Fibroblast of upper back skin (primary cell): ENCODE measurements at places on chromosomes 4 and X.
A peak's percentile ranks its signal among the peaks of the same experiment; 100 is the strongest.

- no peak for DNase-seq
These were observed 124.0 kb downstream of the FAM53A start for GRCh38 chr4:1559896-1560650.

DNA sequence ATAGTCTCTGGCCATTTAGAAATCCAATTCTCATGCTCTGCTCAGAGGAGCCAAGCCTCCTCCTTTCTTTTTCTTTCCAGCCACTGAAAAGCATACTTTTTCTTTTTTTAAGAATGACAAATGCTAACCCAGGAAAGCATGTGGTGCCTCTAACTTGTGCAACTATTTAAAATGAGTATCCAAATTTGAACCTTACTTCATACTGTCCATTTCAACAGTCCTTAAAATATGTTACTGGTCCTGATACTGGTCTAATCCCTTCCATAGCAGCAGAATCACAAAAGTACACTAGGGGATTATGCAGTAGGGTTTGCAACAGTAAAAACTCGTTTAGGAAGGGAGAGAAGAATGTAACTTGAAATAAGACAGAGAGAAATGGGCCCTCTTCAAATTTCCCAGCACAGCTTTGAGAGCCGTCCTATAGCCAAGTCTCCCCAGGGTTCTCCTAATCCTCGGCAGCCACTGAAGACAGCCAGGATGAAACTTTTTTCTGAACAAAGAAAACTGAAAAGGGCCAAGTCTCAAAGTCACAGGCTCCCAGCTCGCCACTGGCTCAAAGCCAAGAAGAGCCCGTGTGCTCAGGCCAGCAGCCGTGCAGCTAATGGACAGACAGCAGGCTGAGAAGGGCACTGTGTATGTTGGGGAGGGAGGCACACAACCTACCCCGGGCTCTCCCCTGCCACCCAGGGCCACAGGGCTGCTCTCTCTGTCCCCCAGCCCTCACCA is 39.5 kb downstream of the GPC4 start:
- no peak for DNase-seq

DNA sequence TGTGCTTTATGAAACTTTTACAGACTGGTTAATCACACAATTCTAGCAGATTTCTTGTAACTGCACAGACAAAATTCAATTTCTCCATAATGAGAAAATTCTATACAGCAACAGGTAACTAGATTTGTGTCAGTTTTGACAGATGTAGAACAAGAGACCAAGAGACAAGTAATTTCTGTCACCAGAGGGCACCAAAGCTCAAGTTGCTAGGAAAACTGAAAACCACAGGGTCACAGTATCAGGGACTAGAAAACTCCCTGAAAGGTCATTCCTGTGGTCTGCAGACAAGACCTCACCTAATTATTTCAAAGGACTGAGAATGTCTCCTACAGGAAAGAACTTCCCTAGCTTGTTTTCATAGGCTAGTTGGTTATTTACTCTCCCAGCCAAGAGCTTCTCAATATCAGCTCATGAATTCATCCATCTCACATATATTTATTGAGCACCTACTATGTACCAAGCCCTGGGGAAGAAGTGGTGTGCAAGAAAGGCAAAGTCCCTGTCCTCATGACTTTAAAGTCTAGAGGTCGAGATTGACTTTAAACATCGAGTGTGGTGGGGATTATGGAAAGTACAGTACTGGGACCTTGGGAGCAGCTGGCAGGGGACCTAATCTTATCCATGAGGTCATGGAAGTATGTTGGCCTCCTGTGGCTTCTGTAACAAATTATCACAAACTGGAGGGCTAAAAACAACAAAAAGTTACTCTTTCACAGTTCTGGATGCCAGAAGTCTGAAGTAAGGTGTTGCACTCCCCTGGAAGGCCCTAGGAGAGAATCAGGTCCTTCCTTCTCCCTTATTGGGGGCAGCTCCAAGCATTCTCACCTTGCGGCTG is 47.8 kb upstream of the SETD7 start:
- DNase-seq = peak; percentile 72

DNA sequence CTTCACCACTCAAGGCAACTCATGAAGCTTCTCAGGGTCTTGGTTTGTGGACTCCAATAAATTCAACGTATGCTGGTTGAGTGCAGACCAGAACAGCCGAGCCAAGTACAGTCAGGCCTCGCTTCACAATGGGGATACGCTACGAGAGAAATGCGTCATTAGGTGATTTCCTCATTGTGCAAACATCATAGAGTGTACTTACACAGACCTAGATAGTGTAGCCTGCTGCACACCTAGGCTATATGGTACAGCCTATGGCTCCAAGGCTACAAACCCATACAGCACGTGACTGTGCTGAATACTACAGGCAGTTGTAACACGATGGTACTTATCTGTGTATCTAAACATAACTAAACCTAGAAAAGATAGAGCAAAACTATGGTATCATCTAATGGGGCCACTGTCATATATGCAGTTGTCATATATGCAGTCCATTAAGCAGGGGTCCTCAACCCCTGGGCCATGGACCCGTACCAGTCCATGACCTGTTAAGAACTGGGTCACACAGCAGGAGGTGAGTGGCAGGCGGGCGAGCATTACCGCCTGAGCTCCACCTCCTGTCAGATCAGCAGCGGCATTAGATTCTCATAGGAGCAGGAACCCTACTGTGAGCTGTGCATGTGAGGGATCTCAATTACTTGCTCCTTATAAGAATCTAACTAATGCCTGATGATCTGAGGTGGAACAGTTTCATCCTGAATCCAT is 31.5 kb downstream of the RTL5 start:
- no peak for DNase-seq

DNA sequence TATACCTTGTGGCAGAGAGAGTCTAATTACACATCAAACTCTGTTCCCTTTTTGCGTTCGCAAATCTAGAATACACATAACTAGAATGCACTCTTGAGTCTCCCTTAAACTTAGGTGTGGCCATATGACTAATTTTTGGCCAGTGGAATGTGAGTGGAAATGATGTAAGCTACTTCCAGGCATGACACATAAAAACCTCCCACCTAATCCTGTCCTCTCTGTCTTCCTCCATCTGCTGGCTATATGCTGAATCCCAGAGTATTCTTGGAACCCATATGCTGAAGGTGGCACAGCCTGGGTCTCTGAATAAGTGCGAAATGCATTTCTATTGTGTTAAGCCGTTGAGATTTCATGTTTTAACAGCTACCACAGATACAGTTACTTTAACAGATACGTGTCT is 269.9 kb upstream of the NRK start:
- peak; percentile 40 for DNase-seq

- DNase-seq = no peak
These were observed 3.3 kb upstream of the SLC25A4 start for GRCh38 chr4:185139736-185140135.
